CD8-positive, alpha-beta T cell (primary cell): ENCODE measurements at places on chromosomes 3 and 15.
A peak's percentile ranks its signal among the peaks of the same experiment; 100 is the strongest.

- DNase-seq = no peak
Observed at GRCh38 chr3:79651536-79652065, 116.2 kb downstream of the ROBO1 start.

- DNase-seq = no peak
Observed at GRCh38 chr3:142355692-142356091, 92.1 kb downstream of the XRN1 start.

GRCh38 chr15:55681631-55682030, 61.3 kb downstream of the PRTG start:
- DNase-seq = no peak

GRCh38 chr15:65342493-65342892, 35.3 kb downstream of the IGDCC3 start:
- no peak for DNase-seq

DNA sequence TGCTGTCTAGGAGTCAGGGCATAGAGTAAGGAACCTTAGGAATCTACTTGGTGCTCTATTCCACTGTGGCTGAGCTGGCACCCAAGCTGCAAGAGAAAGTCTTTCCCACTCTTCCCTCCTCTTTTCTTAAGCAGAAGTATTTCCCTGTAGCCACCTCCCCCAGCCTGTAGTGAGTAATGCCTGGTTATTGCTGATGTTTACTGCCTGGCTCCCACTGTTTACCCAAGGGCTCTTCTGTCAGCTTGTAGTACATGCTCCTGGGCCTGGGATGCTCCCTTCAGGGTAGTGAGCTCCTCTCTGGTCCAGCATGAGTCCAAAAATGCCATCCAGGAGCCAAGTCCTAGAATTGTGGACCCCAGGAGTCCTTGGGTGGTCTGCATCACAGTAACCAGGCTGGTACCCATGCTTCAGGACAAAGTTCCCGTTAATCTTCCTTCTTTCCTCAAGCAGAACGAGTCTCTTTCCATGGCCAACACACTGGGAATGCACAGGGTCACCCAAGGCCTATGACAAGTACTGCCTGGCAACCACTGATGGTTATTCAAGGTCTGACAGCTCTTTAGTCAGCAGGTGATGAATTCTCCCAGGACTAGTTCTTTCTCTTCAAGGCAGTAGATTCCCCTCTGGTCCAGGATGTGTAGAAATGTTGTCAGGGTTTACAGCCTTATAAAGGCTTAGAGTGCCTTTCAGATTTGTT, 17.6 kb downstream of the GALK2 start:
- DNase-seq = no peak

DNA sequence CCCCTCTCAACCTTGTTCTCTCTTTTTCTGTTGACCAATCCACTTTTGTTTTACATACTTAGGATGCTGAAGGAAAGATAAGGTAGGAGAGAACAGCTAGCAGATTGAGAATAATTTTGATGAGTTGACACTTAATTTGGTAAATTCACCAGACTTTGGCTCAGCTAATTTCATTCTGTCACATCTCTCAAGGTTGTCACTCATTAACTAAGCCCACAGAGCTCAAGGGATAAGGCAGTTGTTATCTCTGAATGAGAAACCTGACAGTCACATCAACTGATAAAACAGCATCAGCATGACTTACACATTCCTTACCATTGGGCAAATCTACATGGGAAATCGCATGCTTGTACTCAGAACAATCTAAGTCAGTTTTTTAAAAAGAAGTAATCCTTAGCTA, 591.4 kb downstream of the NLGN1 start:
- no peak for DNase-seq

GRCh38 chr3:195118671-195119070, 152.3 kb downstream of the XXYLT1 start:
- no peak for DNase-seq

DNA sequence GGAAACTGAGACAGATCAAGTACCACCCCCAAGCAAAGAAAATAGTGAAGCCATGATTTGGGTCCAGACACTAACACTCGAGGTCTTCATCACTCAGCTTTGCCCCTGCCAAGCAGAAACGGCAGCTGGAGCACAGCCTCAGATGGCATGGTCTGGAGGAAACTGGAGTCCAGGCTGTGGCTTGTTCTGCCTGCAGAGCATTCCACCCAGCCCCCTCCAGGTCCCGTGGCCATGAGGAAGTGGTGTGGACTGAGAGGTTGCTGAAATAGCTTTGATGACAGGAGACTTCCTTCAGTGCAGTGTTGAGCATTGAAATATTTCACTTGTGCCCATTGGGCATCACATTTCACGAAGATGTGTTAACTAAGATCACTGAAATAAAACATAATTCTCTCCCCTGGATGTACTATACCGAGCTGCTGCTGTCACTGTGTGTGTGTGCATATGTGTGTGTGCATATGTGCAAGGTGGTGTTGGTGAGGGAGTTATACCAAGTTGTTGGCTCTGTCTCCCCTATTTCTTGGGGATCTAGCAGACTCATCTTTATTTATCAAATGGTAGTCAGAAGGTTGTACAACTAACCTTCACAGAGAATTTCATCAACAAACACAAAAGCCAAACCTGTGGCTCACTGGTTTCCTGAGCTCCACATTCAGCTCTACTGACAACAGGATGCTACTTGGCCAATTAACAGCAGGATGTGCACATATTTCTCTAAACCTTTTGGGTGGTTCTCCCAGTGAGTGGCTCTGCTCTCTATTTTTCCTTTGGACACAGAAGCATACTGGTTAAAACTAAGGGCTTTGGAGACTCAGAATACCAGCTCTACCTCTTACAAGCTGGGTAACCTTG, 660.1 kb upstream of the CFAP20DC start:
- DNase-seq = peak; percentile 52
